Spleen (tissue), 13 donors: ENCODE measurements at places on chromosomes 13 and 19. TPM values are rescaled to one million over a fixed set of nuclear protein-coding genes. Genes with fewer than 3 reads are reported as not detected.

Gene GARIN5A
- polyA plus RNA-seq, result 0.42 TPM

Gene PABPC3
- 0.13 TPM for polyA plus RNA-seq

Gene UNC13A
- polyA plus RNA-seq, result 1.7 TPM

Gene PGLYRP1
- 2.5 TPM for polyA plus RNA-seq

Gene ZFP82
- 3.2 TPM for polyA plus RNA-seq

Gene ASPDH
- polyA plus RNA-seq, result not detected

Gene ZNF415
- 2.8 TPM for polyA plus RNA-seq

Gene LCP1
- polyA plus RNA-seq, result 155 TPM

Gene LINGO3
- 0.82 TPM for polyA plus RNA-seq

Gene KLC3
- polyA plus RNA-seq, result 0.07 TPM

Gene MYBPC2
- 0.33 TPM for polyA plus RNA-seq

GRCh38 chr13:111666164-111666776 is 345.8 kb downstream of the TEX29 start:
- no peak for DNase-seq

DNA sequence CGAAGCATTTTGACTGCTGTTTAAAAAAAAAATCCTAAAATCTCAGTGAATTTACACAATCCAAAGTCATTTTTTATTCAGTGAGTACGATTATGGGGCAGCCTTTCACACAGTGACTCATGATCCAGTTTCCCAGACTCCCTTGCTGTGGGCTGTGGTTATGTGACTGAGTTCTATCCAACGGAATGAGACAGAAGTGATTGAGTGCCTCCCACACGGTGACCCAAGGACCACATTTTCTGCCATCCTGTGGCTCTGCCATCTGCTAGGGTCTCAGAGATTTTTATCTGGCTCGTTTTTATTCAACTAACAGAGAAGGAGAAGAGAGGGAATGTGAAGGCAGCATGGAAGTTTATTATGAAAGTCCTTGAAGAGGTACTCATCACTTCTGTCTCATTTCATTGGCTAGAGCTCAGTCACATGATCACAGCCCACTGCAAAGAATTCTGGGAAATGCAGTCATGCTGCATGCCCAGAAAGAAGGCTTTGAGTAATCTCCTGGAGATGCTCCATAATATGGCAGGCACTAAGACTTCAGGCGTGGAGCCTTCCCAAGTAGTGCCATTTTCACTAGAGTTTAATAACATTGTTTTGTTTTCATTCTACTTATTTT is 999.4 kb downstream of the UQCRFS1 start:
- no peak for DNase-seq

- DNase-seq, result peak; percentile 84
Measured at GRCh38 chr19:12331211-12331941, 2.1 kb downstream of the ZNF563 start.

DNA sequence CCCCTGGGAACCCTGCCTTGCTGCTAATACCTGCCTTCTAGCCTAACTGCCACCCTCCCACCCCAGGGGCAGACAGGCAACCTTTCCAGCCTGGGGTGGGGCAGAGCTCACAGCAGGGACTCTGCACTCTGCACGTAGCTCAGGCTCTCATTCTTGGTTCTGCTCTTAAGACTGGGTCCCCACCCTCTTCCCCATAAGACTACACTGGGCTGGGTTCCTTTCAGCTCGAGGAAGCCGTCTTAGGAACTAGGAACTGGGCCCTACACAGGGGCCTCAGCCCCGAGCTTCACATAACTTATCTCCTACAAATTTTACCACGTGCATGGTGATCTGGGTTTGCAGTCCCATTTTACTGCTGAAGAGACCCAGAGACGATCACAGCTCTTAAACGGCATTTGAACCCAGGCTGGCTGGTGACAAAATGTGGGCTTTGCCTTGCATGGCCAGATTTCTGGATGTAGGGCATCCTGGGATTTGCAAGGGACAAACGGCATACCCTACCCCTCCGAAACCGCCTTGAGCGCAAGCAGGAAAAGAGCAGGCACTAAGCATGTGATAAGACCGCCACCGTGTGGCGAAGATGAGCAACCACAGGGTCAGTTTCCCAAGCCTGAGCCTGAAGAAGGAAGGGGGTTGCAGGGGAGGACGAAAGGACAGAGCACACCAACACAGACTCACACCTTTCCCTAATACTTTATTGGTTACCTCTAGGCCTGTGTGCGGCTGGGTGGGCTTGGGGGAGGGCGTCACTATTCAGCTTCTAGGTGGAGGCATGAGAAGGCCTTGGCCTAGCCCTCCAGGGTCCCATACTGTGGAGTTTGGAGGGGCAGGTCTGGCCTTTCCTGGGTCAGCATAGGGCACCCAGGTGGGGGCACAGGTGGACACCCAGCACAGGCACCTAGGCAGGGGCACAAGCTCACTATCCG is 5.1 kb downstream of the JUNB start:
- DNase-seq, result peak; percentile 93

DNA sequence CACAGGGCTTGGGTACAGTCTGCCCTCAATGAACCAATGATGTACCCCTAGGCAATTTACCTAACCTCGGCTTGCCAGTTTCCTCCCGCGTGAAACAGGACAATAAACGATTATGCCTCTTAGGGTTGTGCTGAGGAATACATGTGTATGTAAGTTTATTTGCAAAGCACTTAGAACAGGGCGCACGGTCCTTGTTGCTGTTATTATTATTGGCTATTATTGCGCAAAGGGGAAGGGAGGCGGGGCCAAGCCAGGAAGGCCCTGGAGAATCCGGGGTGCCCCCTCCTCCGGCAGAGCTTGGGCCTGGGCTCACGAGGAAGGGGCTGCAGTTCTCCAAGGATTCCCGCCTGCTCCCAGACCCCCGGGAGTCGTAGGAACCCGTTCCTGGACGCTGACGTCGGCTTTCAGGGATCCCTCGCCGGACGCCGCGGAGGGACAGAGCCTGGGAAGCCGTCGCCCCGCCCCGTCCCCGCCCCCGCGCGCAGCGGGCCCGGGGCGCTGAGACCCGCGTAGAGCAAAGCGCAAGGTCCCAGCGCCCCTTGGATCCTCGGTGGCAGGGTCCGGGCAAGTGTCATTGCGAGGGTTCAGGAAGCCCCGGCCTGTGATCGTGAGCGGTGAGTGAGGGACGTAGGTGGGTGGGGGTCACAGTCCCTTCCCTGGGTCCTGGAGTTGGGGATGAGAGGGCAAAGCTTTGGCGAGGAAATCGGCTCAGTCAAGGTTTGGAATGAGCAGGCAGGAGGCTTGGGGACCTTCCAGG is at the start of gene TMEM91:
TSS of gene TMEM91 (plus strand) at position 293 of the 757 bp plus-strand sequence. CDS start 1,777 bp downstream, outside the sequence.
- peak; percentile 84 for DNase-seq

DNA sequence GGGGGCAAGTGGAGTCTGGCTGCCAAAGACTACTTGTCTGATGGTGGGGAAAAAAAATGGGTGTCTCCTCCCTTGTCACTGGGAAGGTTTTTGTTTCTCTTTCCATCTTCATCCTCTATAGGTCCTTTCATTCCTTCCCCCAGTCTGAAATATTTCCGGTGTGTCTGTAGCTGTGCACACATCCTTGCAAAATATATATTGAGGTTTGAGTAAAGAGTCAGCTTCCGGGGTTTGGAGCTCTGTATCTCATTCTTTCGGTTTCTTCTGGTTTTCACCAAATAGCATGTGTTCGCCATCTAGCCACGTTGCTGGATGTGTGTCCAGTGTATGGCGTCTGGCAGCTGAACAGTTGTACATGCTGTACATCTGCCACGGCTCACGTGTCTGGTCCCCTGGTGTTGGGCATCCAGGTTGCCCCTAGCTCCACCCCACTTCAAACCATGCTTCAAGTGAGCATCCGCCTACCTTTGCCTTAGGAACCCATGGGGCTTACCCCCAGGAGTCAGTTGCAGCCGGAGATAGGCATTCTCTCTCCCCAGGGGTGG is 142.2 kb downstream of the SIPA1L3 start:
- peak; percentile 86 for DNase-seq

DNA sequence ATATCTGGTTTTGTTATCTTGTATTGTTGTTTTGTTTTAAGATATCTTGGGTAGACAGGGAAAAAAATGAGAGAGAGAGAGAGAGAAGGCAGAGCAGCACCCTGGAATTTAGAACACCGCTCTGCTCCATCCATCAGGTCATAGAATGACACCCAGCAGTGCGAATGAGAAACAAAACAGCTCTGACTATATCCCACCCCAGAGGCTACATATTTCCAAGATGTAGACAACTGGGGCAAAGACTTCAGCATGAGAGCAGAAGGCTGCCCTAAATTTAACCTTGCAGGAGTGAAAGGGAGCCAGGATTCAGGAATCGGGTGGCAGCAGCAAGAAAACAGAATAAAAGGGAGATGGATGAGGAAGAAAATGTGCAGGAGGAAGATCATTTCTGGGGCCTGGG is 46.5 kb downstream of the TNFSF13B start:
- DNase-seq, result no peak

DNA sequence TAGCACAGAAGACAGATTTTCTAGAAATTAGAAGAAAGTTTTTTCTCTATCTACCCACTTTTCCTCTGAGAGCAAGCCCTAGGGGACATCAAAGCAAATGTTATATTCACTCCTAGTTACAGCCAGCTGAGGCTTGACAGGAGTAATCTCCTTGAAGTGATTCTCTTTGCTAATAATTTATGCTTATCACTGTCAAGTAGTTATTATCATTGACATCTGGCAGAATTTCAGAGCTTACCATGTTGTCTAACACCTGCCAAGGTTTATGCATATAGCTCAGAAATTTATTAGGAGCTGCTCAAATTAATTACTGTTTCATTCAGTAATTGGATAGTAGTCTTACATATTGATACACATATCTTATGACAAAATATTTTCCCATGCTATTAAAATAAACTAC is 465.9 kb upstream of the ATXN8OS start:
- DNase-seq, result no peak

GRCh38 chr19:4035582-4035981 is 28.0 kb downstream of the PIAS4 start:
- no peak for DNase-seq

DNA sequence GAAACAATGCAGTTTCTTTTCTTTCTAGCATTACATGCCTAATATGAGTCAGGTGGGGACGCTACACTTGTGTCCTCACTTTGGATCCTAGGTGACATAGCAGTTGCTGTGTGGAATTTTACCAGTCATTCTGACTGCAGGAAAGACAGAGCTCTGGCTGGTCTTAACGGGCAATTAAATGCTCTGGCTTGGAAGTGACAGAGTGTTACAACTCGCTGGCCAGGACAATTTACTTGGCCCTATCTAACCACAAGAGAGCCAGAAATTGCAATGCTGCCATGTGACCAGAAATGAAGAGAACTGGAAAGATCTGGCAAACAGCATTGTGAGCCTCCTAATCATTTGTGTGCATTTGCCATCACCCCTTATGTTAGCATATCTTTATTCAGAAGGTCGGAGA is 351.1 kb downstream of the DCT start:
- DNase-seq, result no peak

DNA sequence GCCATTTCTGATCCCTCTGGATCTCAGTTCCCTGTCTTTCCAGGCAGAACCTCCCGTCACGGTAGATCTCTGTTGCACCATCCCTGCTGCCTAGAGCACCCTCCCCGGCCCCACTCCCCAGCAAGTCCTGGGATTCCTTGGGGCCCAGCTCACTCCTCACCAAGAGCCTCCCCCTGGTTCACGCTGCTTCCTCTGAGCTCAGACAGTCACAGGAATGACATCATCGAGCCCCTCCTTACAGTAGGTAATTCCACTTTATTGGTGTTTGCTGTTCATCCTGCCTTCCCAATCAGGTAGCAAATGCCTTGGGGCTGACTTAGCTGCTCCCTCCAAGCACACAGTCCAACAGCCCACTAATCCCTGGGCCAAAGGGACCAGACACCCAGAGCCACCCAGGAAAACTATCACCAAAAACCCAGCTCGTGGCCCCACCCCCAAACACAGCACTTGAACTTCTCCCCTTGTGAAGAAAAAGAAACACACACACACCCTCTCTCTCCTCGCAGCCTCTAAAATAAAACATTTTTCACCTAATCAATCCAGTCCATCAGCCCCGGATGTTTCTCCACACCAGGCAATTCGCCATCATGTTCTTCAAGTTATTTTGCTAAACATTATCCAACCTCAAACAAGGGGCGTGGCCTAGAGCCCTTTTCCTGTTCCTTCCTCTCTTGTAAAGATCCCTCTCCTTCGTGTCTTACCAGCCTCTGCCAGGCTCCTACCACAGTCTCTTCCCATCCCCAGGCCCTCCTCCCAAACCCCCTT is 2.5 kb downstream of the NAPA start:
- no peak for DNase-seq

DNA sequence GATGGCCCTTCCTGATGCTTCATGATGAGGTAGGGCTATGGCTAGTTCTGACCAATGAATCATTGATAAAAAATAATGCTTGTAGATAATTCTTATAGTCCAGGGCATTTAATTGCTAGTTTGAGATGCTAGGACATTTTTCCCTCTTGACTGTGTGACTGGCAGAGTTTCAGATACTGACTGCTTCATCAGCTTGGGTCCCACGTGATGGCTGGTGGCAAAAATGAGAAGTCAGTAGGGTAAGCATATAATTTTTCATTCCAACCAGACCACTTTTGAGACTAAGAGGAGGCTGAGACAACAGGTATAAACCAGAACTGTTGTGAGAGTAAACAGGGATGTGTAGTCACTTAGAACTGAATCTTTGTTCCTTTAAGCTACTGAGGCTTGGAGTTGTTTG is 183.3 kb downstream of the HS6ST3 start:
- DNase-seq, result no peak

DNA sequence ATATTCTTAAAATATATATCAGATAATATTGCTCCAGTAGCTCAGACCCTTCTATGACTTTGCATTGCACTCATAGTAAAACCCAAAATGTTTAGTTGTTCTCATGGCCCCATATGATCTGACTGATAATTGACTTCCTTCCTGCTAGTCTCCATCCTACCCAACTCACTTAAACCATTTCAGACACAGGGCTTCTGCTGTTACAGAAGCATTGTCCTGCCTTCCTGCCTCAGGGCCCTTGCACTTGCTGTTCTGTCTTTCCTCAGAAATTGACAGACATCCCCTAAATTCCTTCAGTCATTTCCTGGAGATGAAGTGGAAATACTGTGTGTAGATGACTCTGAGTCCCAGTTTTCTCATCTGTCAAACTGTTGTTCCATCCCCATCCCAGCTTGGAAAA is 19.7 kb downstream of the FBXL12 start:
- DNase-seq, result peak; percentile 11

- DNase-seq, result peak; percentile 91
Measured at GRCh38 chr13:44436589-44437337, 63.1 kb downstream of the SERP2 start.

GRCh38 chr13:44969551-44970484 is 19.5 kb downstream of the NUFIP1 start:
- no peak for DNase-seq

GRCh38 chr19:7550987-7551761 is 15.7 kb downstream of the PNPLA6 start:
- no peak for DNase-seq

- DNase-seq, result no peak
Measured at GRCh38 chr13:93201992-93202558, 24.5 kb upstream of the GPC6 start.

GRCh38 chr13:24640752-24641151 is 39.5 kb upstream of the ATP12A start:
- no peak for DNase-seq
